ENCODE measurements at places on chromosomes 2 and 18. TPM values are rescaled to one million over a fixed set of nuclear protein-coding genes. Genes with fewer than 3 reads are reported as not detected.

GRCh38 chr2:1546023-1546591 is 132.8 kb downstream of the TPO start:
- H3K36me3 ChIP-seq, result no peaks in the 10 kb centered on the region
- no peaks in the 10 kb centered on the region for H3K27me3 ChIP-seq
- H3K27ac ChIP-seq, result no peak overlapping the region
- no peaks in the 10 kb centered on the region for H3K4me1 ChIP-seq
- H3K4me3 ChIP-seq, result no peak overlapping the region
- DNase-seq, result no peak

DNA sequence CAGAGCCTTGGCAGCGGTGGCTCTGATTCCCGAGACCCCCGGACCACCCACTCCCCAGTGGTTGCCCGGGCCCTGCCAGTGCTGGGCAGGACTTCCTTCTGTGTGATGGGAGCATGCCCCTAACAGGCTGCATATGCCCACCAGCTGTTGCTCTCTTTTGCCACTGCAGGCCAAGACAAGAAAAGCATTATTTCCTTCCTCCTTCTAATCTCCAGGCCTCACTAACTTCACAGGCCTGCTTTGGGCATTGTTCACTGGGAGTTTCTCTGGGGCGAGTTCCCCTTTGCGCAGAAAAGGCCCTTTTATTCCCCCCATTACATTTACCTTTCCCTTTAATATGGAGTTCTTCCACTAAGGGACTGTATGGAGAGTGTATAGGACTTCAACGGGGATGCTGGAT is 249.1 kb upstream of the SIX2 start:
- DNase-seq, result no peak
- H3K4me1 ChIP-seq, result peaks cover 3% of the 10 kb centered on the region

GRCh38 chr2:96869281-96869821 is 529 bp downstream of the SEMA4C start:
- peaks cover 18% of the 10 kb centered on the region for H3K4me1 ChIP-seq
- peak overlapping the region; percentile 98 for H3K4me3 ChIP-seq
- H3K36me3 ChIP-seq, result peaks cover 31% of the 10 kb centered on the region
- H3K27me3 ChIP-seq, result no peaks in the 10 kb centered on the region
- H3K27ac ChIP-seq, result peak overlapping the region; percentile 96
- DNase-seq, result no peak

GRCh38 chr2:120347396-120348060 is 1.6 kb downstream of the INHBB start:
- H3K4me1 ChIP-seq, result peaks cover 21% of the 10 kb centered on the region
- peak overlapping the region; percentile 54 for H3K4me3 ChIP-seq
- DNase-seq, result no peak
- peaks cover 6% of the 10 kb centered on the region for H3K27me3 ChIP-seq
- H3K27ac ChIP-seq, result no peak overlapping the region
- H3K36me3 ChIP-seq, result no peaks in the 10 kb centered on the region

DNA sequence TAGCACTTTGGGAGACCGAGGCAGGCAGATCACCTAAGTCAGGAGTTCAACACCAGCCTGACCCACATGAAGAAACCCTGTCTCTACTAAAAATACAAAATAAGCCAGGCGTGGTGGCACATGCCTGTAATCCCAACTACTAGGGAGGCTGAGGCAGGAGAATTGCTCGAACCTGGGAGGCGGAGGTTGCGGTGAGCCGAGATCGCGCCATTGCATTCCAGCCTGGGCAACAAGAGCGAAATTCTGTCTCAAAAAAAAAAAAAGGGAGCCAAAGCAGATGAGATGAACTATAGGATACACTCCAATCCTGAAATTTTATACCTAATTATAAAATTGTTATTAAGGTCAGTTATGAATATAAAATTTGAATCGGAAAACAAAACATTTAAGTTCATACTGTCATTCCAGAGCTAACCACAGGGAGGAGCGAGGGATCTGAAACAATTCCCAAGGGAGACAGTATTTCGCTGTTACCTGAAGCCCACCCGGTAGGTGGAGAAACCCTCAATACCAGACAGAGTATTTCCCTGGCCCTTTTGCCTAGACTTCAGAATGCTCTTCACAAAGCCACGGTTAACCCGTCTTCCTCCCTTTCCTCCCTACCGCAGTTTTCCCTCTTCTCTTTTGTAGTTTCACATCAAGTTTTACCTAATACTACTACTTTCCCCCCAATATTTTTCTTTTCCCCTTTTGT is 1.4 kb downstream of the PPM1G start:
- peak overlapping the region; percentile 96 for H3K4me3 ChIP-seq
- peaks cover 6% of the 10 kb centered on the region for H3K4me1 ChIP-seq
- peak overlapping the region; percentile 80 for H3K27ac ChIP-seq
- no peak for DNase-seq
- no peaks in the 10 kb centered on the region for H3K36me3 ChIP-seq
- no peaks in the 10 kb centered on the region for H3K27me3 ChIP-seq

DNA sequence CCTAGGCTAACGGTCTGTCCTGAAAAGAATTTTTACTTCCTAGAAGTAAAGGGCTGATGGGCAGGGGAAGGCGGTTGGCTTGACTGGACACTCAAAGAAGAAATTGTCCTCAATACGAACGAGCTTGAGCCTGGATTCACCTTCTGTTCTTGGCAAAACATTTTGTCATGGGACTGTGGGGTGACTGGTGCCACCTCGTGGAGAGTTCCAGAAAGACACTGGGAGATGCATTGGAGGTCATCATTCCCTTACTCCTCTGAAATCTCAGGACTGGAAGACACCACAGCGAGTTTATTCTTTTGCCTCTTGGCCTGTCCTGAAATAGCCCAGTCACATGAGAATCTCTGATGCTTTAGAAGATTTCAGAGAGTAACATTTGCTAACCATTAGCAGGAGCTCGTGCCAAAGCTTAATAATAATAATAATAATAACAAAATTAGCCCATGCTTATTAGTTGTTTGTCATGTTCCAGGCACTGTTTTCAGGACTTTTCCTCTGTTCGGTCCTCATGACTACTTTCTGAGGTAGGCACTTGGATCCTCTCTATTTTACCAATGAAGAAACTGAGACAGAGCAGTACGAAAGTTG is 44.5 kb downstream of the TMEM182 start:
- no peaks in the 10 kb centered on the region for H3K4me1 ChIP-seq
- H3K27ac ChIP-seq, result no peak overlapping the region
- no peak overlapping the region for H3K4me3 ChIP-seq
- no peaks in the 10 kb centered on the region for H3K36me3 ChIP-seq
- peak; percentile 69 for DNase-seq

COL3A1 gene
- total RNA-seq, result 411 TPM

DNA sequence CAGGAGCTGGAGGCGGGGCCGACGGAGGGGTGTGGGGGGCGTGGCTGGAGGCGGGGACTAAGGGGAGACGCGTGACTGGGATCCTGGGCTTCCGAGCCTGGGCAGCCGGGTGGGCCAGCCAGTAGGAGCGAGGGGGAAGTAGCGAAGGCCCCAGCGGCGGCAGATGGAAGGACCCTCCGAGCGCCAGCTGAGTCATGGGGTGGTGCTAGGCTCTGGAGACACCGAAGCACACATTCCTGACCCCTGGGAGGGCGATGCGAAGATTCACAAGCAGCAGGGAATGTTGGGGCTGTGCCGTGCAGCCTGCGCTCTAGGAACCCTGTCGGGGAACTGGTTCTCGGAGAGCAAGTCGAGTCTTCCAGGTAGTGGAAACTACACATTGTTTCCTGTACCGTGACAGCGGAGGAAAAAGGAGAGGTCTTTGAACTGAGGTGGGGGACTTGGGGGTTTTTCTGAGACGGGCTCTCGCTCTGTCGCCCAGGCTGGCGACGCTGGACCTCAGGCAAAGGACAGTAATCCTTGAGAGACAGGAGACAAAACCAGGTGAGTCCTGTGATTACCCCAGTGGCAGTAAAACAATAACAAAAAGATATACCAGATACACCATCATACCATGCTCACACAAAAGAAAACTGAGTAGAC is 650 bp upstream of the AFG3L2 start:
- DNase-seq, result no peak
- no peaks in the 10 kb centered on the region for H3K36me3 ChIP-seq
- H3K27ac ChIP-seq, result peak overlapping the region; percentile 84
- peak overlapping the region; percentile 76 for H3K4me3 ChIP-seq

DNA sequence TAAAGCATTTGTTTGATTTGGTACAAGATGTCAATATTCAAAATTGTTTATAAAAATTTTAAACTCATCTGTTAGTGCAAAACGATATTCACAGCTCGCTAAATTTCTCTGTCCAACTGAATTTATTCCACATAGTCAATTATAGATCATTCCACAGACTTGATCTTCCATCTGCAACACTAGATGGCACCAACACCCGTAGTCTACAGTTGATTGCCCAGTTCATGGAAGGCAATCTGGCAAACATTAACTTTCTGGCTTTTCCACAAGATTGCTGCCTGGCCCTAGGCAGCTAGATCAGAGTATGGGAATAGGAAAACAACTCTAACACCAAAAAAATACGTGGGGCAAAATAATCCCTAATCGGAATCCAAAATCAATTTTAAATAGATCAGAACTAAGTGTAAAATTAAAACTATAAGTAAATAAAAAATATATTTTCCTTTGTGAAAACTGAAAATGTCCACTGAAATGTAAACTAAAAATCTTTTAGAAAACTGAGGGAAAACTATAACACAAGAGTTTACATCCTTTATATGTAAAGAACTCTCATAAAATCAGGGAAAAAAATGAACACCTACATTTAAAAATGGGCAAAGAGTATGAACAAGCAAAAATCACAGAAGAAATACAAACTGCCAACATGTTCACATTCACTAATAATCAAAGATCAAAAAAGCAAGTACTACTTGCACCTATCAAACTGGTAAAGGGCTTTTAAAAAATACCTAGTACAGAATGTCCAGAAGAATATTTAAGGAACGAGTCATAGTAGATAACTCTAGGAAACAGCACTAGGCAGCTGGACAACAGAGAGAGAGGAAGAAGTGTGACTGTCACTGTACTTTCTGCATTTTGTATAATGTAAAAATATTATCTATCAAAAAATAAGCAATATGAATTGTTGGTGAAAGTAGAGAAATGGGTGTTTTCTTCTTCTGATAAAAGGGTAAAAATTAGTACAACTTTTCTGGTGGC is 35.0 kb downstream of the RTN4 start:
- no peak overlapping the region for H3K4me3 ChIP-seq
- H3K36me3 ChIP-seq, result no peaks in the 10 kb centered on the region
- peaks cover 2% of the 10 kb centered on the region for H3K4me1 ChIP-seq
- no peaks in the 10 kb centered on the region for H3K27me3 ChIP-seq
- DNase-seq, result peak; percentile 71

DNA sequence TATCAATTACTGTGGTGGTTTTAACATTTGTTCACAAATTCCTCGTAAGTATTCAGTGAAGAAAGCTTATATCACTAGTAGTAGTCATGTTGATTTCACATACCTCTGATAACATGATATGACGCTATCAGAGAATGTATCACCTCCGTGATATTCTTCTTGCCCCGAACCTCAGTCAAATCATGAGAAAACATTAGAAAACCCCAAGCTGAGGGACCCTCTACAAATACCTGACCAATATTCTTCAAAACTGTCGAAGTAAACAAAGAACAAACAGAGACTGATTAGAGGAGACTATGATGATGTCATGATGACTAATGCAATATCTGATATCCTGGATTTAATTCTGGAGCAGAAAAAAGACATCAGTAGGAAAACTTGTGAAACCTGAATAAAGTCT is 85.6 kb upstream of the SPOPL start:
- no peak overlapping the region for H3K4me3 ChIP-seq
- no peaks in the 10 kb centered on the region for H3K36me3 ChIP-seq
- DNase-seq, result no peak

ABCG5 gene
- 4.0 TPM for total RNA-seq

Data from ascending aorta (tissue), 2 donors.